EH (cell line): ENCODE measurements at places on chromosomes 5 and 9.

DNA sequence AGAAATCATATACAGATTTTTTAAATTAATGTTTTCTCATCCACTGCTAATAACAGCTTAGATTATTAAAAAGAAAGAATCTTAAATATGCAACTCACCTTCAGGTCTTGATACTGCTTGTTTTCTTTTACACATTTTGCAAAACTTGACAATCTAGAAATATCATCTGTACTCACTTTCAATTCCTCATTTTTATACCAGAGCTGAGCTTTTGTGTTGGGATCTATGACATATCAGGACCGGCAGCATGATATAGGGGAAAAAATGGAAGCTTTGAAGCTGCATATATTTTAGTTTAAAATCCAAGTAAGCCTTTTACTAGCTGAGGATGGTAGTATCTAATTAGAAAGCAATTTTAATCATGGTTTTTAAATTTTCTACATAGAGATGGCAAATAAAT, 75.7 kb upstream of the SMARCA2 start:
- no peak for DNase-seq

DNA sequence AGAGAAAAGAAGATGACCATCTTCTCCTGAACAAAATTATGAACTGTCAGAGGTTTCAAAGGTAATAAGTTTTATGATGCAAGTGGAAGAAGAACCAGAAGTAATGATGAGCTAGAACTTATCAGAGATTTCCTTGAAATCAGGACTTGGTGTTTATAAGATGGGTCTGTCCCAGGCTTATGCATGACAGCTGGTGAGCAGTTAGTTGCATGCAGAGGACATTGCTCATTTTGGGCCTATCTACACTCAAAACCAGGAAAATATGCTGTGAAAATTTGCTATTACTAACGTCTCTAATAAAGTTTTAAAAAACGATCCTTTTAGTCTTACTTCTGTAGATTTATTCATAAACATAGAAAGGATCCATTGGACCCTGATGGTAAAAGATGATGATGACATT, 6.6 kb upstream of the STC2 start:
- DNase-seq: peak; percentile 37

GRCh38 chr5:150281987-150282386, 7.6 kb downstream of the CAMK2A start:
- DNase-seq: no peak

- no peak for DNase-seq
Measured at GRCh38 chr5:137872466-137872865, 4.8 kb downstream of the MYOT start.

DNA sequence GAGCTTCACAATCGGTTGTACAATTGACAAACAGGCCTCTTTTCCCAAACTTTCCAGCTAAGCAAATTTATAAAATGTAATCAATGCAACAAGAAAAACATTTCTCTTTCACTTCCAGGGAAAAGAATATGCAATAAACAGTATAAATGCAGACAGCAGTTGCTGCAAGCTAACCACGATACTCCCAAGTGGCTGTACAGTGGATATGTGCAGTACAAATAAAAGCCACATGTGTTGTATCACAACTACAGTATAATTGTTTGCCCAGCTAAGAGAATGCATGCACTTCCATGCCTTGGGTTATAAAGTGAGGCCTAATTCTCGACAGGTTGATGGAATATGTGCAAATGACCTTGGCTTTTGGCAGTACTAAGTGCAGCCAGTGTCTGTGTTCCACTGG, 16.7 kb upstream of the PDCL start:
- no peak for DNase-seq

DNA sequence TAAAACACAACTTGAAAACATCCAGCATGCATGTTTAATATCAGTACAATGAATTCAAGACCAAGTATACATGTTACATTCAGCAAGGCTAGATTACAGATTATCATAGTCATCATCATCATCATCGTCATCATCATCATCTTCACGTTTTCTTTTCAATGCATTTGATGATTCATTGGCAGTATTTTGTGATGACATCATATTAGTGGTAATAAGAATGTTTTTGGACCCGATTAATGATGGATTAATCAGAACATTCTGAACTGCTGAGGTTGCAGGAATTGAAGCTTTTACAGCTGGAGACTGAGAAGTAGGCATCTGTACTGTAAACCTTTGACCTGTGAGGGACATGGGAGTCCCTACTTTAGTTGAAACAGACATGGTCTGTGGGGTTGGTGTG, 4.5 kb downstream of the AK6 start:
- no peak for DNase-seq

DNA sequence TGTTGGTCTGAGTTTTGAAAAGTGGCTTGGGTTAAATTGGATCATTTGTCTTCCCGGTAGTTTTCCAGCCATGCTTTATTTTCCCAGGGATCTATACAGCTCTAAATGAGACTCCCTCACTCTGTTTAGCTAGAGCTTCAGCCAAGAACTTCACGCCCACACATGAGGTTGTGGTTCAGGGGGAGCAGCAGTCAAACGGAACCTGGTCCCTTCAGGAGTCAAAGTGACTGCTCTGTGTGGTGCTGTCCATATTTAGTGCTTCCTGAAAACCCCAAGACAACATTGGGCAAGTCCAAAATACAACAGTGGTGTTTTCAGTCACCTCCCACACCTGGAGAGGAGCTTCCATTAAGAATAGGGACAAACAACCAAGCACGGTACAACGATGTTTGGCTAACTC, 90.5 kb downstream of the ANKH start:
- DNase-seq: no peak

GRCh38 chr5:91598216-91598615, 215.1 kb upstream of the ARRDC3 start:
- no peak for DNase-seq

GRCh38 chr9:109730228-109730627, 49.8 kb upstream of the PALM2AKAP2 start:
- peak; percentile 59 for DNase-seq

DNA sequence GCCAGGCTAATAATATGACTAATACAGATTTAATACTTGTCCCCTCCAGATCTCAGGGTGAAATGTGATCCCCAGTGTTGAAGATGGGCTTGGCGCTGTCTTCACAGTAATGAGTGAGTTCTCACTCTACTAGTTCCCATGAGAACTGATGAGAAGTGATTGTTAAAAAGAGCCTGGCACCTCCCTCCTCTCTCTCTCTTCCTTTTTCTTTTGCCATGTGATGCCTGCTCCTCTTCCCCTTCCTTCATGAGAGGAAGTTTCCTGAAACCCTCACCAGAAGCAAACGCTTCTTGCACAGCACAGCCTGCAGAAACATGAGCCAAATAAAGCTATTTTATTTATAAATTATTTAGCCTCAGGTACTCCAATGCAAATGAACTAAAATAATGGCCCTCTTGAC, 55.2 kb downstream of the GLDC start:
- no peak for DNase-seq

DNA sequence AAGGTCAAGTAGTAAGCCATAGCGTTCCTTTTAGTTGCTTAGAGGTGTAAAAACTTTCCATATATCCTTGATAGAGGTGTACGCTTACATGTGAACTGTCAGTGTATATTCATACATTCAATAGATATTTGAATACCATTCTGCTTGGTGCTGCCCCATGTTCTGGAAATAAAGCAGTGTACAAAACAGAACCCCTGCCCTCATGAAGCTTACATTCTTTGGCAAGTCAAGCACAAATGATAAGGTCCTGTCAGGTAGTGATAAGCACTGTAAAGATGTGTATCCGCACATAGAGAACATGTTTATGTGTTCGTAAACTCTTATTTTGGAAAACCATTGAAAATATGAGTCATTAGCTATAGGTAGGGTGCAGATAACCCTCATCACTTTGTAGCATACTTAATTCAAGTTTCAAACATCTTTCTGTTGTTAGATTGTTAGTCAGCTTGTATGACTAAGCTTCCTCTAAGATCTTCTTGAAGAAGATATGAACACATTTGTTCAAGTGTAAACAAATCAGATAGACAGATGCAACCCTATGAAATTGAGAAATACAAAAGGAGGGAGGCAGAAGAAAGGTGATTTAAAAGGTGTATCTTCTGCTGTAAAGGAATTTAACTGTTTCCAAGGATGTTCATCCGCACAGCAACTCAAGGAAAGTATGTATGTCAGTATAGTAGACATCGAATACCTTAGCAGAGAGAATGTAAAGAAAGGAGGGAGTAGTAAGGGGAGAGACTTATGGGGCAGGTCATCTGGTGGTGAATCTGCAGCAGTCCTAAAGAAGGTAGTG, 1.6 kb downstream of the GTF3C4 start:
- peak; percentile 29 for DNase-seq

DNA sequence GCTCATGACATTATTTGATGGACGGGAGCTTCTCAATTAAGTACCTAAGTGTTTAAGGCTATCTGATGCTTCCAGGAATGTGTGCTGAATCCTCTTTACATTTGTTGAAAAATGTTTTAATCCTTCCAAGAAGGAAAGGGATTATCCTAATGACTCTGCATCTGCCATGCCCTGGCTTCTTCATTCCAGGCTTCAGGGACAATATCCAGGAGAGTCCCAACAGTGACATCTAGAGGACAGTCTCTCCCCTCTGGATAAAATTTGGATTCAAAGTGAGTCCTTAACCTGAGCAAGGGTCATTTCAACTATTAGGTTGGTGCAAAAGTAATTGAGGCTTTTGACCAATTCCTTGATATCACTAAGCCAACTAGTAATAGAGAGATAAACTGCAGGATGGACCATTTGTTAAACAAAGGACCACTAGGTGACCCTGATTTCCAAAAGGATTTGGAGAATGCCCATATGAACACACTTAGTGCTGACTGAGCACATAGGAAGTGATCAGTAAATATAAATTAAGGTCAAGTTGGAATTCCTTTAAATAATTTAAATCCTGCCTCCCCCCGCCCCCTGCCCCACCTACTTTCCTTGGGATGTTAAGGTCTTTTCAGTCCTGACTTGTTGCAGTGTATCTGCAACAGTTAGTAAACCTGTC, 19.1 kb downstream of the TNFSF8 start:
- peak; percentile 72 for DNase-seq

- peak; percentile 80 for DNase-seq
Measured at GRCh38 chr9:91536211-91536691, 112.6 kb upstream of the NFIL3 start.

GRCh38 chr5:96829297-96829696, 21.6 kb upstream of the ERAP1 start:
- no peak for DNase-seq

- DNase-seq: no peak
Measured at GRCh38 chr9:99008203-99008602, 64.5 kb downstream of the COL15A1 start.

DNA sequence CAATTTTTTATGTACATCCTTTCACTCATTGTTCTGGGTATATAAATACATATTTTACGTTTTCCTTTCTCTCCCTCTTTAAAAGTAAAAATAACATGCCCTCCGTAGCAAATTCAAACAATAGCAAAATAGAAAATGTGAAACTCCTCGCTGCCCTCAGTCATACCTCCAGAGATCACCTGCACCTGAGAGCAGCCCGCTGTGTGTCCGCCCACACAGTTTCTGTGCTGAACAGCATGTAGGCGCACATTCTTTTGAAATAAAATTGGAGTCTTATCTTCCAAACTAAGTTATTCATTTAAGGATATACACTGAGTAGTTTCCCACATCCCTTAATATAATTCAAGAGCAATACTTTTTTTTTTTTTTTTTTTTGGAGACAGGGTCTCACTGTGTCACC, 255.7 kb downstream of the AOPEP start:
- DNase-seq: no peak
